Breast epithelium (tissue), 4 donors: ENCODE measurements at places on chromosomes 3 and 15.
A peak's percentile ranks its signal among the peaks of the same experiment; 100 is the strongest.

DNA sequence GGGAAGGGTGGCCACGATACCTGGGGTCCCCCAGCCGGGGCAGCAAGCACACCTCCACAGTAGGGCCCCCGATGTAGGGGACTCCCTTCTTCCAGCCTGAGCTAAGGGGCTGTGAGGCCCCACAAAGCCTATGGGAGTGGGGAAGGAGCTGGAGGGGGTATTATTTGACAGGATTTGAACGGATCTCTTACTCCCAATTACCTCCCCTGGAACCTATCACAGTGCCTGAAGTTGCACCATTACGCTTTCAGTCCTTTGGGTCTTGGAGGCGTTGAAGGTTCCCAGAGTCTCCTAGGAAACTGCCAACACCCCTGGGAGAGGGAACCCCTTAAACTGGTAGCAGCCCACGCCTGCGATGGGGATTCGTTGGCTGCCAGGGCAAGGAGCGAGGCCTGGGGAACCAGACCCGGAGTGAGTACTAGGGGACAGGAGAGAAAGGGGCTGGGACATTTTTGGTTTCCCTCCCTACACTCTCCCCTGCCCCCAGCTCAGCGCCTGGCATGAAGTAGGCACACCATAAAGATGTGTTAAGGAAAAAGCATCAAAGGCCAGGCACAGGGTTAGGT, 409 bp upstream of the LHFPL4 start:
- DNase-seq = no peak
- no peaks in the 10 kb centered on the region for H3K27me3 ChIP-seq
- no peak overlapping the region for H3K4me3 ChIP-seq
- no peaks in the 10 kb centered on the region for H3K4me1 ChIP-seq
- no peak overlapping the region for H3K27ac ChIP-seq

GRCh38 chr15:66884115-66884622, 181.2 kb upstream of the SMAD3 start:
- peak overlapping the region; percentile 89 for H3K27ac ChIP-seq
- H3K4me1 ChIP-seq = peaks cover 11% of the 10 kb centered on the region
- no peak for DNase-seq
- no peak overlapping the region for H3K4me3 ChIP-seq

DNA sequence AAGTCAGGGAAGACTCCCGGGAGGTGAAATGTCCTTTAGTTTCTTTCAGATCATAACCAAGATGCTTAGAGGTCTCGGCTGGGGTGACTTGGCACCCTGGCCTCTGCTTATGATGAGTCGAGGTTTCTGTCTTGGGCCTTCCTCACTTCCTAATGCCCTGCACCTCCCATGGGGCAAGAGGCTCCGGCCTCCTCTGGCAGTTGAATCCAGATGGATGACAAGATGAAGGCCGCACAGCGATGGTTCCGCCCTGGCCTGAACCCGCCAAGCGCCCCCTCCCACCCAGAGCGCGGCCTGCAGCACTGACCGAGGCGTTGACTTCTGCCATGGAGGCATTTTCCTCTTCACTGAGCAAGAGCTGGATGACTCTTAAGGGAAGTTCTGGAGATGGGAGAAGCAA, 31.3 kb downstream of the MUC20 start:
- H3K4me3 ChIP-seq = no peak overlapping the region
- no peaks in the 10 kb centered on the region for H3K4me1 ChIP-seq
- DNase-seq = no peak
- H3K27me3 ChIP-seq = no peaks in the 10 kb centered on the region
- H3K27ac ChIP-seq = no peak overlapping the region
- no peaks in the 10 kb centered on the region for H3K36me3 ChIP-seq

DNA sequence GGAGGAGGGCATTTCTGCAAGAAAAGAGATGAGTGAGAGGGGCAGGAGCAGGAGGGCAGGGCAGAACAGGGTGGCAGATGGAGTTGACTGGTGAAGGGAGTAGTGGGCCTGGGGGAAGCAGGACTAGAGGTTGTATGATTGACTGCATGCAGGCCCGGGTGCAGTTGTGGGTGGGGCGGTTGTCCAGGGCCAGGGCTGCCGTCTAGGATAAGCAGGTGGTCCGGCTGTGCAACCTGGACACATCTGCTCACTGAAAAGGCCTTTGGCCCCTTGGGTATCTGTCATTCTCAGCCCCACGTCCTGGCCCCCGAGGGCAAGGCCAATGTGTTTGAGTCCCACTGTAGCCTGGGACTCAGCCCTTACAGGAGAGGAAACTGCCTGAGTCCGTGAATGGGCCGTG, 25.4 kb downstream of the ALS2CL start:
- H3K27me3 ChIP-seq = no peaks in the 10 kb centered on the region
- no peak overlapping the region for H3K27ac ChIP-seq
- no peaks in the 10 kb centered on the region for H3K4me1 ChIP-seq
- DNase-seq = no peak
- no peaks in the 10 kb centered on the region for H3K36me3 ChIP-seq

DNA sequence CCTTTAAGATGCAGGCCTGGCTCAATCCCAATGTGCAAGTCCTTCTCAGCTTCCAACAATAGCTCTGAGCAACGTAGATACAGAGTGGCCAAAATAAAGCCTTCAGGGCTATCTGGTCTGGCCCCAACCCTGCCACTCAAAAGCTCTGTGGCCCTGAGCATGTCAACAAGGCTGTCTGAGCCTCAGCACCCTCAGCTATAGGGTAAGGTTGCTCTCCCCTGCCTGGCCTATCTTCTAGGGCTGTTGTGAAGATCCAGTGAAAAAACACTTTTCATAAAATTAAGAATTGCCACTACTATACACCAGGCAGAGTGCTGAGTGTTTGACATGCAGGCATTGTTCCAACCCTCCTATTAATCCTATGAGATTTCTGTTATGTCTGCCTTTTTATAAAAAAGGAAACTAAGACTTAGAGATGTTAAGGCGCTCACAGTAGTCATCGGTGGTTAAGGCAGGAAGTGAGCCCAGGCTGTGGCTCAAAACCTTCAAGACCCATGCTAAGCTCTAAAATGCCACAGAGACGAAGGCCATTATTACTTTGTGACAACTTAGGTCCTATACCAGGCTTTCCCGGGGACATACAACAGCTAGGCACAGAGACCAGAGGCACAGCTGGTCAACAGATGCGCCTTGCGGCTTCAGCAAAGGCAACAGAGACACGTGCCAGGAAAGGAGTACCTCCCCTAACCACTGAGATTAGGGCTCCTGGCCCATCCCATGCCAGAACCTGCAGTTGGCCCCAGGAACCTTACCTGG, 5.1 kb downstream of the POLG start:
- H3K36me3 ChIP-seq = peaks cover 4% of the 10 kb centered on the region
- H3K4me1 ChIP-seq = peaks cover 12% of the 10 kb centered on the region
- no peak for DNase-seq
- H3K27me3 ChIP-seq = no peaks in the 10 kb centered on the region
- no peak overlapping the region for H3K4me3 ChIP-seq

DNA sequence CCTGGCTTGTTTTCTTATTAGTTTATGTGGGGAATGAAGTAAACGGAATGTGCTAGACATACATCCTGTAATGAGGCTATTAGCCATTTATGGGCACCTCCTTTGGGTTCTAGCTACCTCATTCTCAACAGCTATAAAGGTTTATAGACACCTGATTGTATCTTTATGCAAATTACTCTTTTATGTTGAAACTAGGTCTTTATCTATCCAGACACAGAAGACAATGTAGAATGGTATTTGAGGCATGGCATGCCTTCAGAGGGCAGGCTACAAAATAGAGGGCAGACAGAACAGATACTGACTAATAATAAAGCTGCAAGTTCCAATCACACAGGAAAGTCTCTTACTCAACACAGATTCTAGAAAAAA, 27.1 kb downstream of the TBC1D2B start:
- H3K27me3 ChIP-seq = no peaks in the 10 kb centered on the region
- no peak overlapping the region for H3K4me3 ChIP-seq
- H3K27ac ChIP-seq = peak overlapping the region; percentile 67
- peaks cover 6% of the 10 kb centered on the region for H3K4me1 ChIP-seq
- DNase-seq = no peak
- no peaks in the 10 kb centered on the region for H3K36me3 ChIP-seq
